Stimulated activated CD8-positive, alpha-beta memory T cell treated with anti-CD3 and anti-CD28 coated beads, Interleukin-12 subunit alpha, Interleukin-12 subunit beta, amount 100 ng/mL, for 1 hour (primary cell): ENCODE measurements at places on chromosomes 4 and X.

GRCh38 chr4:79442422-79442821 lies 34.4 kb upstream of the GK2 start:
- DNase-seq: no peak

GRCh38 chr4:127622621-127622920 lies 10.2 kb upstream of the INTU start:
- DNase-seq: no peak

DNA sequence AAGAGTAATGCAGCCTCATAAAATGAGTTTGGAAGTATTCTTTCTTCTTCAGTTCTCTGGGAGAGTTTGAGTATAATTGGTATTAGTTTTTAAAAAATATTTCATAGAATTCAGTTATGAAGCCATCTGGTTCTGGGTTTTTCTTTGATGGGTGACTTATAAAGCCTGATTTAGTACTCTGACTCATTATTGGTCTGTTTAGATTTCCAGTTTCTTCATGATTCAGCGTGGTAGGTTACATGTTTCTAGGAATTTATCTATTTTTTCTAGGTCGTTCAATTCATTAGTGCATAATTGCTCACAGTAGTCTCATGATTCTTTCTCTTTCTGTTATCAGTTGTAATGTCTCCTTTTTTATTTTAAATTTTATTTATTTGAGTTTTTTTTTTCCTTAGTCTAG lies 111.2 kb downstream of the CEP44 start:
- no peak for DNase-seq

DNA sequence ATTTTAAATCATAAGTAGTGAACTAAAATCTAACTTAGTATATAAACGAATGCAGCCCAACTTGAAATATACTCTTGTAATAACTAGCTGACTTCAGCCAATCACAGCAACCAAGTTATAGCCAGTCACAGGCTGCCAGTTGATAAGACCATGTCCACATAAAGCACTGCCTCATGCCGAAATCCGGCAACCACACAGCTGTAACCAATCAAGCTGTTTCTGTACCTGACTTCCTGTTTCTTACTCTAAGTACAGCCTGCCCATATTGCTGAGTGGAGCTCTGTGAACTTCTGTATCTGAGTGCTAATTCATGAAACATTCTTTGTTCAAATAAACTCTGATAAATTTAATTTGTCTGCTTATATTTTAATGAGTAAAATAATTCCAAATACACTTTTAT lies 805.3 kb upstream of the EPHA5 start:
- DNase-seq: no peak

- DNase-seq: no peak
Observed at GRCh38 chr4:158010361-158010760, 162.5 kb downstream of the GASK1B start.

DNA sequence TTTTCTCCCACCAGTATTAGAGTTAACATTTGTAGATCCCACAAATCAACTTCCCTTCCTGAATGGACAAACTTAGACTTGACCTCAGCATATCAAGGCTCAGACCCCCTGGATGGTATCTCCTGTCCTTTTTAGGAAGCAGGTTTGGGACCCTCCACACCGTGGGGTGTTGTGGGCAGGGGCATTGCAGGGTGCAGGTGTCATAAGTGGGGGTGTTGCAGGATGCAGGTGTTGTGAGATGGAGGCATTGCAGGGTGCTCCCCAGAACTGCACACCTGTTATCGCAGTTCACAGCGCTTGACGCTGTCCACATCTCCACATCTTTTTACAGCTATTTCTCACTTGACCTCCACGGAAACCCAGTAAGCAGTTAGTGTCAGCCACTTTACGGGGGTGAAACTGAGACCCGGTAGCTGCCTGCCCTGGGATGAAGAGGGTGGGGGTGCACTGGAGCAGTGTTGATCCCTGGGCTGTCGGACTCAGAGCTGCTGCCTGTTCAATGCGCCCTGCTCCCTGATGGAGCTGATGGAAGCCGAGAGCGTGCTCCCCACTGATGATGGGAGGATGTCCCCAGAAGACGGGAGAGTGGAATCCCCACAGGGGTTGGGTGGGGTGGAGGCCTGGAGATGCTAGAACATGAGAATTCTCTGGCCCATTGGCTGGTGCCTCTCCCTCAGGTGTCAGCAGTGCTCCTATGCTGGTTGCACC lies 25.3 kb downstream of the SH3TC1 start:
- no peak for DNase-seq

- no peak for DNase-seq
Observed at GRCh38 chrX:16765594-16765993, 20.7 kb upstream of the TXLNG start.

DNA sequence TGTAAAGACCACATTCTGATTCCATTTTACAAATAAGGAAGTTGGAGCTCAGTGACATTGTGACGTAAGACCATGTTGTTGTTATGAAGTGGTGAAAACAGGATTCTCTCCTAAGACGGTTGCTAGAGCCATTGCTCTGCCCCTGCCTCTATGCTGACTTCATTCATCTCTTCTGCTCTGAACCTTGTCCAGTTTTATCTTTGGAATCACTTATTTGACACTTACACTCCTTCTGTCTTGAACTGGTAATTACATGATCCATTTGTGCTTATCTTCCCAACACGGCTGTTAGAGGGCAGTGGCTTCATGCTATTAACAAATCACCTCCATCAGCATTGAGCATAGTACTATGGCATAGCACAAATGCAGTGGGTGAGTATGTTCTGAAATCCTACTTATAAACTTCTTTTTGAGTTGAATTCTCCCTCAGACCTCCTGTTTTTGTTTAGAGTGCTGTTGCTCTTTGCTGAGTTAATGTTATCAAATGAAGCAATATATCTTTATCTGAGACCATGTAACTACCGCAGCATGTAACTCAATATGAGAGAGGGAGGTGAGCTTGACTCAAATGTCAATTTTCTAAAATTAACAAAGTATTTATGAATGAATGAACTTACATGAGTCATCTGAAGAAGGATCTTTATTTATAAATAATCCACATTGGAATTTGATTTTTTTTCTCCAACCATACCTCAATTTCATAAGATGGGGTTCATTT lies 177.8 kb downstream of the RASL11B start:
- DNase-seq: no peak

- DNase-seq: no peak
Observed at GRCh38 chrX:28888416-28888815, 301.2 kb downstream of the IL1RAPL1 start.

DNA sequence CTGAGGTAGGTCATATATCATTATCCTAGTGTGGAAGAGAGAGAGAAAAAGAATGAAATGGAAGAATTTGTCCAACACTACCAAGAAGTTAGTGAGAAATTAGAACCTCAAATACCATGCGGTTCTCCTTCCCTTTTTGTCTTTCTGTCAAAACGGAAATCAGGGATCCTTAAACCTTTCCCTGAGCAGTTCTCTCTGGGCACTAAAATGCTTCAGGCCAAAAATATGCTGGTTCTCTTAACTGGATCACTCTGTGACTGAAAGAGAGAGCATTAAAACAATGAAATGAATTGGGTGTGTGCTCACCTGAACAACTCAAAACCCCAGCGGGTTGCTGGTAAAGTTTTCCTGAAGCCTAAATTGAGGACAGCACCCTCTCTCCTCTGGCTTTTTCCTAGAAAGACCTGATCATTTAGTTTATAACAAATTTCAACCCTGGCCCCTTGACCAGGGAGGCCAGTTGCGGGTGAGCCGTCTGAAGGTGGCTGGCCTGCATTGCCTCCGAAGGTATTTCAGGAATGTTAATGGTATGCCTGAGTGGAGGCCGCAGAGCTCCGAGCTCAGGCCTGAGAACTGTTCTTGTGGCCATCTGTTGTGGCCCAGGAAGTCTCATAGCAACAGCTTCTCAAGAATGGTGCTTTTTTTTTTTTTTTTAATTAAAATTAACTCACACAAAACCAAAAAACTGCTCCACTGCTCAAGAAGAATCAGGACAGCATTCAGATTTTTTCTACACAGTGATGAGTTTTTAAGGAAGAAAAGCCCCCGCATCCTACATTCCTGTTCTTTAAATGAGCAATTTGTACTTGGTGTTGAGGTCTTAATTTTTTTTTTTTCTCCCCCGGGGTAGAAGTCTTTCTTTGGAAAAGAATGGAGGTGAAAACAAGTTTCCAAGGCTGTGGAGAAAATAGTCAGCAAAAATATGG lies 155.1 kb downstream of the SHROOM3 start:
- no peak for DNase-seq

DNA sequence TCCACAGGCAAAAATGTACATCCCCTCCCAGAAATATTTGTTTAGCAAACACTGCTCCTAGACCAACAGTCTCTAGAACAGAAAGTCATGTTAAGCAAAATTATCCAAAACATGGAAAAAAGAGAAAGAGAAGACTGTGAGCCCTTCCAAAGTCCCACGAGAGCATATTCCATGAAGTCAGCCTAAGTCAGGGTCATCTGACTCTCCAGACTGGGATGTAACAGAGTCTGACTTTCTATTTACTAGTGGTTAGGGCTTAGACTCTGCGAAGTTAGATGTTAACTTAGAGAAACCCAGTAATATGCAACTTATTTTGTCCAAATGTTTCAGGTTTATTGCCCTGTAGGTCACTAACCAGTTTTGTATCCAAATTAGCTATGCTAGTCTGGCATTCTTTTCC lies 102.3 kb downstream of the MID1 start:
- no peak for DNase-seq

- no peak for DNase-seq
Observed at GRCh38 chrX:38965888-38966287, 164.6 kb downstream of the MID1IP1 start.

DNA sequence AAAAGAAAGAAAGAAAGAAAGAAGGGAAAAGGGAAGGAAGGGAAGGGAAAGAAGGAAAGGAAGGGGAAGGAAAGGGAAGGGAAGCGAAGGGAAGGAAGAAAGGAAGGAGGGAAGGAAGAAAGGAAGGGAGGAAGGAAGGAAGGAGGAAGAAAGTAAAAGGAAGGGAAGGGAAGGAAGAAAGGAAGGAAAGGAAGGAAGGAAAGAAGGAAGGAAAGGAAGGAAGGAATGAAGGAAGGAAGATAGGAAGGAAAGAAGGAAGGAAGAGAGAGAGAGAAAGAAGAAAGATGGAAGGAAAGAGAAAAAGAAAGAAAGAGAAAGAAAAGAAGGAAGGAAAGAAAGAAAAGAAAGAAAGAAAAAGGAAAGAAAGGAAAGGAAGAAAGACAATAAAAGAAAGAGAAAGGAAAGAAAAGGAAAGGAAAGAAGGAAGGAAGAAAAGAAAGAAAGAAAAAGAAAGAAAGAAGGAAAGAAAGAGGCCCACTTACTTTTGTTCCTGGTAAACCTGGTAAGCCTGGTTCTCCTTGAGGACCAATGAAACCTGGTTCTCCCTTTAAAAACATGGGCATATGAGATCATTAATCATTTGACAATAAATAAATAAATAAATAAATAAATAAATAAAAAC lies 105.9 kb upstream of the ETNPPL start:
- no peak for DNase-seq

GRCh38 chrX:145549496-145549895 lies 268.1 kb upstream of the SLITRK2 start:
- no peak for DNase-seq

DNA sequence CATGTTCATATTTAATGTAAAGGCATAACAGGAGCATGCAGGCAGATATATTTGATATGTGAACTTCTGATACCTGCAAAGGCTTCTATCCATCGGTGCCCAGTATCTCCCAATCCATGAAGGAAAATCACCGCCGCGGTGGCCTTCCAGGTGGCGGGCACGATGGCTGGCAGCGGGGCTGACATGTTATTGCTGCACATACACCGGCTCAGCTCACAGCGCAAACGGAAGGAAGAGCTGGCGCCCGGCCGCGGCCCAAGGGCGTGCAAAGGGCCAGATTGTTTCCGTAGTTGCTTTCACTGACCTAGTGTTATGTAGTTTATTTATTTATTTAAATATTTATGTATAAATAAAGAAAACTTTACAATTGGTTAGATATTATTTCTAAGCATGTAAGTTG lies 322.7 kb upstream of the PITX2 start:
- DNase-seq: no peak

DNA sequence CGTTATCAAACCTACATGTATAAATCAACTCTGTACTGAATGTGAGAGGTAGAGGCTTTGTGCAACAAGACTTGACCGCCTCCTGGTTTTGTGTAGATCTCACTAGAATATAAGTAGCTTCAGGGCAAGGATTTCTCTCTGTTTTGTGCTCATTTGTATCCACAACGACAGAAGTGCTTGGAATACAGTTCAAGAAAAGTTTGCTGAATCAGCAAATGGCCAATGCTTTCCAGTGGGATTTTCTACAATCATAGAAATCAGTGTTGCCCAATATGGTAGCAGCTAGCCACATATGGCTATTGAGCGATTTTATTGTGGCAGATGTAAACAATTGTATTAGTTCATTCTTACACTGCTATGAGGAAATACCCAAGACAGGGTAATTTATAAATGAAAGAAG lies 127.4 kb downstream of the VCX3A start:
- DNase-seq: no peak

DNA sequence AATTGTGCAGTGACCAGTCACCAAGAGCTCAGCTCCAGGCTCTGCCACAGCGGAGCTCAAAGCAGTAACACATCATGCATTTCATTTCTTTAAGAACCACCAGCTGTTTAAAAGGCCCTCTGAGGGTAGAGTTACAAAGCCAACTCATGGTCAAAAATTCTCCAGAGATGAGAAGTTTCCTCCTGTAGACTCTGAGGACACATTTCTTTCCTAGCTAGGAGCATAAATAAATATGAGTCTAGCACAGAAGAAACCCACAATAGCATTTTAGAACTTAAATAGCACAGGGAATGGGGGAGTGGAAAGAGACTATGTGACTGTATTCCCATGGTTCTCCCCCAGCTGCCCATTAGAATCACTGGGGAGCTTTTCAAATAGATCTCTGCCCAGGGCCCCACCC lies 6.5 kb upstream of the CRMP1 start:
- DNase-seq: no peak

GRCh38 chrX:150329868-150330267 lies 33.2 kb upstream of the MAMLD1 start:
- DNase-seq: no peak

GRCh38 chr4:173486714-173487392 lies 43.2 kb downstream of the HAND2 start:
- DNase-seq: no peak

GRCh38 chr4:38189445-38189844 lies 229.2 kb downstream of the PTTG2 start:
- no peak for DNase-seq

DNA sequence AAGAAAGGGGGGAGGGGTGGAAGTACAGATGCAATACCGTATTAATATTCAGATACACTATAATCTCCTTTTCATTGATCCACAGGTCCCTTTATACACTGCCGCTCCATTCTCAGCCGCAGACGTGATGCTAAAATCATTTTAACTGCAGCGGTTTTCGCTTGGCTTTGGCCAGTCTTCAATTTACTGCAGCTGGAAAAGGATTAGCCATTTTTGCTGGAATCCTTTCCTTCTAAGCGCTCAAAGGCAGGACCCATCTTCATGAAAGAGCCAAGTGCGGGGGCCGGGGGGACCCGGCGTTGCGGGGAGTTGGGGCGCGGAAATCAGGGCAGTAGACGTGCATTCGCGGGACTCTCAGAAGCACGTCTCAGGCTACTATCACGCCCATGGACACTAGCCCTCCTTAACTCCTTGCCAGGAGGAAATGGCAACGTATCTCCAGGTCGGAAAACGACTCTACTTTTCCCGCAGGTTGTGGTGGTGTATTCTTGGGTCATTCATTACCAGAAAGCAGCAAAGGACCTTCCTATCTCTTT lies 1.7 kb upstream of the PCDH10 start:
- no peak for DNase-seq
